GM12864 (cell line): ENCODE measurements at places on chromosomes 5 and 9.

DNA sequence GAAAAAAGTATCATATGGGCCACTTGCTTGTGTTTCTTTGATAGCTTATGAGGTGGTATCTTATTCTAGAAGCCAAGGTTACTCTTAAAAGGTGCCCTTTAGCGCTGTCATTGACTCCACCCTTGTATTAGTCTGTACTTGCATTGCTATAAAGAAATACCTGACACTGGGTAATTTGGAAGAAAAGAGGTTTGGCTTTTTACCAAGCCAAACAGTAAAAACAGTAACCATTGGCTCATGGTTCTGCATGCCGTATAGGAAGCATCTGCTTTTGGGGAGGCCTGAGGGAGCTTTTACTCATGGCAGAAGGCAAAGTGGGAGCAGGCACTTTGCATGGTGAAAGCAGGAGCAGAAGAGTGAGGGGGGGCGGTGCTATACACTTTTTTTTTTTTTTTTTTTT lies 87.4 kb downstream of the TEK start:
- no peak for DNase-seq

- no peak for DNase-seq
Observed at GRCh38 chr9:61673664-61674381, 484.0 kb downstream of the SPATA31A7 start.

- no peak for DNase-seq
Observed at GRCh38 chr5:137792303-137792702, 38.1 kb upstream of the HNRNPA0 start.

DNA sequence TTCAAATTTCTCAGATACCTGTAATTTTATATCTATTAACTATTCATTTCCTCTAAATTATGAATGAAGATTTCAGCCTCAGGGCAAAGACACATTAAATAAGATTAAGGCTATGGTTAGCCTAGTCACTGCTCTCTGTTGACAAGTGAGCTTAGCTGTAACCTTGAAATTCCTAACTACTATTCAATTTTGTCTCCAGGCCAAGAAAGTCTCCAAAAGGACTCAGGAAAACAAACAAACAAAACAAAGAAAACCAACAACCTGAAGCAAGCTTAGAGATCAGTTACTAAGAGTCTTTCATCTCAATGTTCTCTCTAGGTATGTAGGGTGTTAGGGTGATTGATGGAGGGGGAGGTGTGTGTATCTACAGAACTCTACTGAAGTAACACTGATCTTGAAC lies 9.6 kb upstream of the CTNNAL1 start:
- DNase-seq = no peak

GRCh38 chr5:39469176-39469575 lies 44.4 kb upstream of the DAB2 start:
- no peak for DNase-seq

- no peak for DNase-seq
Observed at GRCh38 chr9:137480686-137481683, 21.9 kb upstream of the NSMF start.

DNA sequence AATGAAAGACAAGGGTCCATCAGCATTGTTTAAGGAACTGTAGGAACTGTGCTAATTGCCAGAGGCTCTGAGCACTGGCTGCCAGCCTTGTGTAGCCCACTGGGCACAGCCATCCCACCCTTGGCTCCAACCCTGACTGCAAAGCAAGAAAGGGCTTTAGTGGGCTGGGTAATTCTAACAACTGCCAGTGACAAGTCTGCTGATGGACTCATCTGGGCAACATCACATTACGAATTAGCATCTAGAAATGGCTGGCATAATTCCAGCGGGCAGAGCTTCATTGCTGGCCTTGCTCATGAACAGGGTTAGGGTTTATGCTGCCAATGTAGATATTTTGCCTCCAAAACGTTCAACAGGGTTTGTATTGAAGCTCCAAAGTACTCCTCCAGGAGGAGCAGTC lies 326.9 kb downstream of the ARHGEF28 start:
- DNase-seq = no peak
